Stimulated activated CD4-positive, alpha-beta T cell treated with anti-CD3 and anti-CD28 coated beads, Interleukin-1b, Interleukin-23, amount 100 ng/mL, for 1 hour (primary cell): ENCODE measurements at places on chromosomes 1 and 21.

- DNase-seq = no peak
These were observed 253.0 kb downstream of the FGGY start for GRCh38 chr1:59549903-59550302.

- no peak for DNase-seq
These were observed 4.0 kb upstream of the DMRTA2 start for GRCh38 chr1:50427086-50427817.

GRCh38 chr1:240792915-240793529, 181.1 kb upstream of the GREM2 start:
- no peak for DNase-seq

DNA sequence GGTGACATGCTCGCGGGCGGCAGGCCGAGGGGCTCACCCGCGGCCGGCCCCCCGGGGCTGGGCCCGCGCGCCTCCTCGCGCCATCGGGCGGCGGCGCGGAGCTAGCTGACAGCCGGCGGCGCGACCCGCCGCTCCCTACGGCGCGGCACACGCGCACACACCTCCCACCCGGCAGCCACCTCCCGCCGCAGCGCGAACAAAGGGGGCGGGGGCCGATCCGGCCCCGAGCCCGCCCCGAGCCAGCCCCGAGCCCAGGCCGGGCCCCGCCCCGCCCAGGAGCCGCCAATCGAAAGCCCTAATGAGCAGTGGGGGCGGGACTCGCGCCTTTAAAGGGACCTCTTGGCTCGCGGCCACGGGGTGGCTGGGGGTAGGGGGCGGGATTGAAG, at the start of gene KIF21B:
KIF21B (minus strand) TSS at position 198 of the 386 bp plus-strand sequence. CDS start 331 bp downstream, outside the sequence.
- peak; percentile 74 for DNase-seq

GRCh38 chr1:247362153-247362552, 30.5 kb upstream of the ZNF496 start:
- no peak for DNase-seq

DNA sequence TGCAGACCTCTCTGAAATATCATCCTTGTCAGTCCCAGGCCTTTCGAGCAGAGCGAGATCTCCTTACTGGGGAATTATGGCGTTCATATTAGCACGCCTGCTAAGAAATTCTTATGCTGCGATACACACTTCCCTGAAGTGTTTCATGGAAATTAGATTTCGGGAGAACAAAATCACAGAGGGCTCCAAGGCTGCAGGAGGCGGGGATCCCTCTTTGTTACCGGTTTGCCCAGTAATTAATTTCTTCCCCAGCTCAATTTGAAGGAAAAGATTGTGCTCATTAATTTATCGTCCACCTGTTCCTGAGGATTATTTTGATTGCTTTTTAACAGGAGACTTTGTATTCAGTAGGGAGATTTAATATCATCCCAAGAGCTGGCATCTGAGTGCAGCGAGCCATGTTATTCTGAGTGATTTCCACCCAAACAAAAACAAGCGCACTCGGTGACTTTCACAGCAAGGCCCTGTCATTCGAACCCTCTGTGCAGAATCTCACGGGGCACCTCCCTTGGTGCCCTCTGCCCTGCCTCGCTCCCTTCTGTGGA, 202.3 kb upstream of the GALNT2 start:
- no peak for DNase-seq

DNA sequence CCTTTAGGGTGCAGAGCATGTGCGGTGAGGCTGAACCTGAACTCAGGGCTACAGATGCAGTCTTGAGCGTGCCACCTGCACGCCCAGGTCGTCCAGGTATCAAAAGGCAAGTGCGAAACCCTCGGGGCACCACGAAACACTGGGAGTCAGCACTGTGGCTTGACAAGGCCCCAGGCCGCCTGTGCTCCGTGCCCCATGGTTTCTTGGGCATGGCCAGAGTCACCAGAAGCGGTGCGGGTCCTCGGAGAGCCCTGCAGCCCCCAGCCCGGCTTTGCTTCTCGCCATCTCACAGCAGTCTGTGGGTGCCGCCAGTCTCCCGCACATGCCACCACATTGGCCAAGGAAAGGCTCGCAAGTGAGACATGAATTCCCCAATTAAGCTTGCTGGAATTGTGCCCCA, 117.3 kb downstream of the PGBD5 start:
- no peak for DNase-seq

GRCh38 chr1:178220094-178220493, 126.2 kb downstream of the RASAL2 start:
- DNase-seq = no peak

GRCh38 chr1:100597784-100598183, 59.8 kb downstream of the GPR88 start:
- DNase-seq = no peak

DNA sequence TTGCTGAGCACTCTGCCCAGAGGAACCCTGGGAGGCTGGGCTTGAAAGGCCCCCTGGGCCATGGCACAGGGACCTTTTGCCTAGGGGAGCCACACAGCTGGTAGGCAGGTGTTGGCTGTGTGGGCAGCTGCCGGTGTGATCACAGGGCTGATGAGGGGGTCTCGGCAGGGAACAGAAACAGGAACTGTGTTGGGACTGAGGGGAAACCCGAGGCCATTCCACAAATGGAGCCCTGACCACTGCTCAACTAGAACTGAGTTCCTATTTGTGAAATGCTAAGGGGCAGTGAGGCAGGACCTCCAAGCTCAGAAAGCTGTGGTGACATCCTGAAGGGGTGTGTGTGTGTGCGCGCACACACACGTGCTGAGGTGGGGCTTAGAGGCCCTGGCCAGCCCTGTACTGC, 6.4 kb upstream of the THEM5 start:
- DNase-seq = no peak

GRCh38 chr1:3846541-3846940, 10.5 kb downstream of the CEP104 start:
- no peak for DNase-seq

GRCh38 chr1:31657972-31658510, 13.4 kb upstream of the PEF1 start:
- DNase-seq = no peak

- DNase-seq = no peak
These were observed 654.6 kb downstream of the ADGRL2 start for GRCh38 chr1:82455342-82455741.
